SJSA1 (cell line): ENCODE measurements at places on chromosomes 6 and 20.
A peak's percentile ranks its signal among the peaks of the same experiment; 100 is the strongest.

GRCh38 chr6:63802606-63803206, 167.1 kb downstream of the PHF3 start:
- DNase-seq = no peak

DNA sequence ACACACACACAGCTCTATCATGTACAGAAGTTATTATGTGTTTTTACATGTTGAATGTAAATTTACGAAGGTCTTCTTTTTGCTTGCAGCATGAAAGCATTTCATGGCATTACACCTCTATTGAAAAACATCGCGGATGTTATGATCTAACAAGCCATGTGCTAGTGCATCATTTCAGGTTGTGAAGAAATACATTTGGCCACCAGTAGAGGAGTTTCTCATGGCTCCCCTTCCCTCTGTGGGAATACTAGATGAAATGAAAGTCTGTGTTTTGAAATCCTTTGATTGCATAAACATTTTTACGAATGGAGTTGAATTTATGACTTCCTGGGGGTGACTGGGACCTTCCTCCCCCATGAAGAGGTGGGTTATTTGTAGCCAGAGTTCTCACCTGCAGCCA, 17.7 kb downstream of the MAS1 start:
- no peak for DNase-seq

- no peak for DNase-seq
Observed at GRCh38 chr20:14536738-14537137, 199.3 kb upstream of the FLRT3 start.

GRCh38 chr6:168698923-168699322, 257.9 kb downstream of the SMOC2 start:
- DNase-seq = no peak

GRCh38 chr6:81238390-81238789, 514.1 kb downstream of the TENT5A start:
- DNase-seq = no peak

- DNase-seq = no peak
Observed at GRCh38 chr20:3731944-3732326, 550 bp upstream of the HSPA12B start.

DNA sequence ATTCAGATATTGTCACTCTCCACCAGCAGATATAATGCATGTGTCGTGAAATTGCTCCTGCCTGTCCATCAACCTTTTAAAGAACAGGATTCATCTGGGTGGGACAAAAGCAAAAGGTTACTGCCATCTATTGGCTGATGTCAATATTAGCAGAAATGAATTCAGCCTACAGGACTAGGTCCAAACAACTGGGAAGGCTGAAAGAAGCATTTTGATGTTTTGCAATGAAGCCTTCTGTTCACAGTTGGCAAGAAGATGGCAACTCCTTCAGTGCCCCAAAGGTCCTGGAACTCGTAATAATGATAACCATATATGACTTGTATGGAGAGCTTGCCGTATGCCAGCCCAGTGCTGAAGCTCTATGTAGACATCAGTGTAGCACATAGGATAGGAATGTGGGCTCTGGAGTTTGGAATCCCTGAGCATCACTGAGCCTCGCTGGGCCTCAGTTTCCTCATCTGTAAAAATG, 7.5 kb downstream of the BCAS1 start:
- DNase-seq = no peak

DNA sequence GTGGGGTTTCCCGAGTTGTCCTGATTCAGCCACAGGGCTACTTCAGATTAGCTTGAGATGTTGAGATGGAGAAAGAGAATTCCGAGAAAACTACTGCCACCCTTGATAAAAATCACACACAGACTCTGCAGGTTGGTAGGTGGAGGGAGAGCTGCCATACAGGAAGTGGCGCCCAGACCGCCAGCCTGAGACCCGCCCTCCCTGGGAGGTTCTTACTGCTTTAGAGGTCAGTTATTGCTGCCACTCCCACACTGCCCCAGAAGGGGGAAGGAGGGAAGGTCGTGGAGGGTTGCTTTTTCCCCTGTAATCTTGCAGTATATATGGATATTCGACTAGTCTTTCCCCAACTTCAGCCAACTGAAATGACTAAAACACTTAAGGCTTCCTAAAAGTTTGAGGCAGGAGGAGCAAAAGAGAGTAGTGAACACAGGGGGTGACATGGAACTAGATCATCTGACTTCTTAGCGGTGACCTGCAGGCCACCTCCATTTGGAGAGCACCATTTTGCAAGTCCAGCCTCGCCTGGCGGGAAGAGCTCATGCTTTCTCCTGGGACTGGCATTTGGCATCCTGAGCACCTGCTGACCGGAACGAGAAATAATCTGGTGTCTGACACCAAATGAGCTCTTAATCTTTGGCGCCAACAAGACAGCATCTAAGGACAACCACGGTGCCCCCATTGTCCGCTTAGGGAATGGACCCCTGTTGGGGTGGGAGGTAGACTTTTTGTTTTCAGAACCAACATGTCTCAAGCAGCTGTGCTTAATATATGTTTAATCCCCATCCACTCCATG, 35.7 kb upstream of the SLC22A1 start:
- DNase-seq = no peak

DNA sequence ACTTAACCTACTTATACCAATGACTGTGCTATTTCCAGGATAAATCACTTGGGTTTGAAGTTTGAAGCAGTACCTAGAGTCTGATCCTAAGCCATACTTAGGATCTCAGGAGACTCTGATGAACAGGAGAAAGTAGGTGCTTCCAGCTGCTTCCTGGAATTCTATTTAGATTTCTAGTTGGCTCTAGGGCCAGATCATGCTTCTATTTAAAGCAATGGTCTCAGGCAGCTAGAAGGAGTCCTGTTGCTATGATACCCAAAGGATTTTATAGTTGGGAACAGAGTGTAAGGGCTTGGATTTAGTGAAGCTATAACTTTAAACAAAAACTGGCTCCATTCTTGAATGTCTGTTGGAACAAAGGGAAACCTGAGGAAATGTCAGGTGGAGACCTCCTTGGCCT, 52.4 kb upstream of the TINAG start:
- DNase-seq = no peak

DNA sequence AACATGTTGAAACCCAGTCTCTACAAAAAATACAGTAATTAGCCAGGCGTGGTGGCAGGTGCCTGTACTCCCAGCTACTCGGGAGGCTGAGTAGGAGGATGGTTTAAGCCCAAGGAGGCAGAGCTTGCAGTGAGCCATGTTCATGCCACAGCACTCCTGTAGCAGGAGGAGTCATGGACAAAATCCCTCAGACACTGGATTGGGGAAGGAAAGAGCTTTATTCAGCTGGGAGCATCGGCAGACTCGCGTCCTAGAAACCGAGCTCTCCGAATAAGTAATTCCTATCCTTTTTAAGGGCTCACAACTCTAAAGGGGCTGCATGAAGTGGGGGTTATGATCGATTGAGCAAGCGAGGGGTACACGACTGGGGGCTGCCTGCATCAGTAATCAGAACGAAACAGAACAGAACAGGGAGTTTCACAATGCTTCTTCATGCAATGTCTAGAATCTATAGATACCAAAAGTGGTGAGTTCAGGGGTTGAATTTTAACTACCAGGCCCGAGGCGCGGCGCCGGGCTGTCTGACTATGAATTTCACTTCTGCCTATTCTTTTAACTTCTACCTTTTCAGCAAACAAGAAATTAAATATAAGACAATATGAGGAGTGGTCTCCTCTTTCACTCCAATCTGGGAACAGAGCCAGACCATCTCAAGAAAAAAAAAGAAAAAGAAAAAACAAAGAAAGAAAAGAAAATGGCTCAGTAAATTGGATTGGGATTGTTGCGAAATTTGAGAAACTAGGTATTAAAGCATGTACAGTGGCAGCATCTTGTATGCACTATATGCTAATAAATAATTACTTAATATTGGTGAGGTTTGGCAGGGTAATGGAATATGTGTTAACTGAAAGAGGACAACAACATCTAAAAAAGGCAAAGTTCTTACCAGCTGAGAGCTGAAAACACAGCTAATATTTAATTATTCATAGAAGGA, 23.6 kb downstream of the HMGN4 start:
- DNase-seq = no peak

DNA sequence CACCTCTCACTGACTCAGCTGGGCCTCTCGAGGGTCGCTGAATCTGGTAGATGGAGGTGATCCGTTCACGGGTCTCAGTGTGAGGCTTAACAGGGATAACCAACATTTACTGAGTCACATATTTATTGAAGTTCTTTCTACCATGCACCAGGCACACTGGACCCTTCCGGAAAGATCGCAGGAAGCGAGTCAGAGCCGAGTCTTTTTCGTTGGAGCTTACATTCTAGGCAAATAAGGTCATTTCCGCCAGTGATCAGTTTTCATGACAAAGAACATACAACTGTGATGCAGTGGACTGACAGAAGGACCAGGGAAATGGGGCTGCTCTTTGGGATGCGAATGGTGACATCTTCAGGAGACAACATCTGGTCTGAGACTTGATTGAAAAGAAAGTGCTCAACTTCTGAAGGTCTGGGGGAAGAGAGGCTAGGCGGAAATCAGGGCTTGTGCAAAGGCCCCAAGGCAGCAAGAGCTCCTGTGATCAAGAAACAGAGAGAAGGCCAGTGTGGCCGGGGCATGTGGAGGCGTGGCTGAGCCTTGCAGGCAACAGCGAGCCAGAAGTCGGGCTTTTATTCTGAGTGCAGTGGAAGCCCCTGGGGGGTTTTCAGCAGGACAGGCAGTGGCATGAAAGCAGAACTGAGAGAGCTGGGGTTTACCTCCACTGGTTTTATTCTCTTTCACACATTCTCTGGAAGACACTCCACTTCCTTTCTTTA, 56.7 kb downstream of the APCDD1L start:
- DNase-seq = no peak

GRCh38 chr20:44800391-44801046, 9.8 kb downstream of the RIMS4 start:
- no peak for DNase-seq

GRCh38 chr6:63882208-63882607, 246.6 kb downstream of the PHF3 start:
- DNase-seq = no peak

DNA sequence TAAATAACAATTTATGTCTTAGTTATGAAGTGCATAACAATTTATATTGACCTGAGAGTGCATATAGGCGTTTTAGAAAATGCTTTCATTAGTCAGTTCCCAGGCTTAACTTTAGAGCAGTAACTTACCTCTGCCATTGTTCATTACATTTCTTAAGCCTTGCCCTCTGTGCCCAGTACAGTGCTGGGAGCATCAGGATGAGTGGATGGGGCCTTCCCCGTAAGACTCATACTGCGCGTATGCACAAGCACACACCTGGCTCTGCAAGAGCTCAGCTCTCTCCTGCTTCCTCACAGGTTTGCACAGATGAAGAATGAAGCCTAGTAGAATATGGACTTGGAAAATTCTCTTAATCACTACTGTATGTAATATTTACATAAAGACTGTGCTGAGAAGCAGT, 125.0 kb downstream of the MAP3K4 start:
- DNase-seq = no peak

DNA sequence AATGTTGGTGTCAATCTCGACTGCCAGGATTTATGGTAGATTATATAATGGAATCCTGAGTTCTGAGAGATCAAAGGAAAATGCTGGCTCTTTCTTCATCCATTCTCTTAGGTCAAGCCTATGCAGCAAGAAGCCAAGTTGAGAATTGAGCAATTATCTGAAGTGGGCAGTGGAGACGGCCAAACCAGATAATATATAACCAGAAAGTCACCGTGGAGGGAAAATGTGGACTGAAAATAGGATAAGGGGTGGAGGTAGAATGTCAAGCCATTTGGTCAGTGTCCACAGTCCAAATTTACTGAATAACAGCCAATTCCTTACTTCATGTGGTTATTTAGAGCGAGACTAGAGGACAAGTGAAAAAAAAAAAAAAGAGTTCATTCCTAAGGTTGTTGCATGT, 107.8 kb upstream of the ESR1 start:
- DNase-seq = no peak

DNA sequence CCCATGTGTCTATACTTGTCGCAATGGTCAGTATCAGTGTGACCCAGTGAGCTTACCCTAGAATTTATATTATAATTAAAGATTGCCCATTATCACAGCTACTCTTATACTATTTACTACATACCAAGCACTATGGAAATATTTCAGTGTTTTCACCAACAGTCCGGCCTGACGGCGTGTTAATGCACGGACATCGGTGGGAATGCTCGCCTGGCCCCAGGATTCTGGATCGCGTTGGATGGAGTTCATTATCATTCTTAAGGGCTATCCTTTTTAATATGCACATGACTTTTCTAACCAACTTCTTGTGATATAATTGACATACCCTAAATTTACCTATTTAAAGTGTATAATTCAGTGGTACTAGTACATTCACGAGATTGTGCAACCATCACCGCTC, 51.8 kb upstream of the AFDN start:
- no peak for DNase-seq

GRCh38 chr20:34124469-34125249, 12.6 kb upstream of the EIF2S2 start:
- no peak for DNase-seq

GRCh38 chr6:90160013-90160412, 136.6 kb downstream of the BACH2 start:
- no peak for DNase-seq

- DNase-seq = peak; percentile 80
Observed at GRCh38 chr20:45817376-45818194, 5.1 kb downstream of the UBE2C start.

GRCh38 chr6:52535711-52536423, 41.0 kb downstream of the TRAM2 start:
- no peak for DNase-seq

DNA sequence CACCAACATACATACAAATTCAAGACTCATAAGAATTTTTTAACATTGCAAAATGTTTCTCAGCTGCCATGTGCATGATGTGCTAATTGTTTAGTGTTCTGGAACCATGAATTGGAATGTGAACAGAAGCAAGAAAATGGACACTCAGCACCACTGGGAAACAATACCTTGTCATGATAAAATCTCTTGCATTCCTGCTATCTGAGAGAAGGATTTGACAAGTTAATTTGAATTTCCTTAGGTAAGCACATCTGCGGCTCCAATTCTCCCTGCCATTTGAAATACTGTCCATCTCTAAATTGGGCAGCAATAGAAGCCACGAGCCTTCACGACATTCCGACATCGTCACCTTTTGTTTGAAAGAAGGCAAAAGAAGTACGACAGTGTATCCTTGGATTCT, 1104.6 kb upstream of the MAP3K7 start:
- no peak for DNase-seq

GRCh38 chr20:14948416-14948815, 611.0 kb upstream of the FLRT3 start:
- DNase-seq = no peak

DNA sequence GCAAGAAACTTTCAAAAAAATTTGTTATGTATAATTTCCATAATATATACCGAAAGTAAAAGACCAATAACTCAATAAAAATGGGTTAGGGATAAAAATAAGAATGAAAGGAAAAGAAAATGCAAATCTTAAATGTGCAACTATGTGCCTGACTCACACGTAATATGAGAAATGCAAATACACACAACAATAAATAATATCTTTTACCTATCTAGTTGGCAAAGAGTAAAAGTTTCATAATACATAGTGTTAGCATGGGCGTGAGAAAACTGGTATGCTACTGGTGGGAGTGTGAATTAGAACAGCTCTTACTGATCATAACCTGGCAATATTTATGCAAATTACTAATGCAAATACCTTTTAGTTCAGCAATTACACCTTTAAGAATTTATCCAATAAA, 438.5 kb upstream of the CITED2 start:
- DNase-seq = no peak

GRCh38 chr6:33702345-33702977, 9.0 kb downstream of the UQCC2 start:
- no peak for DNase-seq

- no peak for DNase-seq
Observed at GRCh38 chr20:37380864-37381579, 35.1 kb downstream of the SRC start.
